ENCODE measurements at places on chromosomes 7 and 10.

DNA sequence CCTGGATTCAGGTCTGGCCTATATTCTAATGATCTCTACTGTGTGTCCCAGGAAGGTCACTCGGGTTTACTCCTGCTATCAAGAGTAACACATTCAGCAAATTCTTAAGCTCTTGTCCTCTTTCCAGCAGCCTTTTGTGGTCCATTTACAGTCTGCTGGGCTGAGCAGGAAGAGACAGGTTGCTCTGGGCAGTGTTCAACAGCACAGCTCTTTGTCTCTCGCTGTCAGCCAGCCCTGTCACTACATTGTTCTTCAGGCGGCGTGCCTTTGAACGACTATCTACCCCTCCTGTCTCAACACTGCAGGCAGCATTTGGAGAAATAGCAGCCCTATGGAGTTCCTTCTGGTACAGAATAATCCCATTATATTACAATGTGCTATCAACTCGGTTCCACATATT is 192.2 kb upstream of the TBX20 start:
- no peak for DNase-seq

DNA sequence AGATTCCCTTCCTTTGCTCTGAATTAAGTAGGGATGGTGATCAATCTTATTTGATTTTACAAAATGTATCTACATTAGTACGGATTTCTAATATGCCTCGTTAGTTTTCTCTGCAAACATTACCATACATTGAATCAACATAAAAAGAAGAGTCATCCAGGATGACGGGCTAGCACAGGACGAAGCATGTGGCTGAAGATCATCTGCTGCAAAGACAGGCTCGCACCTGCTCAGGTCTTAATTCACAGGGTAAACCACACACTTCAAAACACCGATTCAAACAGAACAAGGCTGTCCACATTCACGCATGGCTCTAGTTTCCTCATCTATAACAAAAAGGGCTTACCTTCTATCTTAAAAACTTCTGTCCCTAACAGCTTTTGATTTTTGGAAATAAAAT is 323.0 kb downstream of the PARD3 start:
- DNase-seq: no peak

DNA sequence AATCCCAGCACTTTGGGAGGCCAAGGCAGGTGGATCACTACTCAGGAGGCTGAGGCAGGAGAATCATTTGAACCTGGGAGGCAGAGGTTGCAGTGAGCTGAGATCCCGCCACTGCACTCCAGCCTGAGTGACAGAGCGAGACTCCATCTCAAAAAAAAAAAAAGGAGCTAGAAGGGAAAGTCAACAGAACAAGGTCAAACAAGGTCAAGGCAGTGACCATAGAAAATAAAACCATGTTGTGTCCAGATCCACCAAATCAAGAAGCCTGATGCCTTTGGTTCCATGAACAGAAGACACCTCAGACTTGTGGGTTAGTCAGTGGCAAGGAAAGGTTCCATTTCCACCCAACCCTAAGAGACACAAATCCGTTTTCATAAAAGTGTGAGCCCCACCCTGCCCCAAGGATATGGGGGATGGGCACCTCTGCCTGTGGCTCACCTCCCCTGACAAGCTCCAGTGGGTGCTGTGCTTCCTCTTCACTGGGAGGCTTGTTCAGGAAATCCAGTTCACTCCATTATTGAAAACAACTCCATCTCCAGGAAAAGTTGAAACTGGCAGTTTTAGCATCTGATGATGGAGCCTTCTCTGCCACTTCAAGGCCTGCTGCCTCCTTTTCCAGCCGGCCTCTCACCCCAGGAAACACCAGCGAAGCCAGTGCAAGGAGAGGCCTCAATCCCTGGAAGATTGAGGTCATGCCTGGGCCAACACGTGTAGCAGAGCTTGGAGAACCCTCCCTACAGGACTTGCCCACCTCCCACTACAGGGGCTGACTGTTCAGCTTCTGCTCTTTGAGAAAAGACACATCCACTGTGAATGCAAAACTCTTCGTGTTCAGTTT is 152.9 kb downstream of the NRF1 start:
- no peak for DNase-seq

- DNase-seq: no peak
These were observed 236.2 kb downstream of the TCERG1L start for GRCh38 chr10:131075218-131075770.

- no peak for DNase-seq
These were observed 26.0 kb upstream of the PLEKHA1 start for GRCh38 chr10:122348512-122348911.

DNA sequence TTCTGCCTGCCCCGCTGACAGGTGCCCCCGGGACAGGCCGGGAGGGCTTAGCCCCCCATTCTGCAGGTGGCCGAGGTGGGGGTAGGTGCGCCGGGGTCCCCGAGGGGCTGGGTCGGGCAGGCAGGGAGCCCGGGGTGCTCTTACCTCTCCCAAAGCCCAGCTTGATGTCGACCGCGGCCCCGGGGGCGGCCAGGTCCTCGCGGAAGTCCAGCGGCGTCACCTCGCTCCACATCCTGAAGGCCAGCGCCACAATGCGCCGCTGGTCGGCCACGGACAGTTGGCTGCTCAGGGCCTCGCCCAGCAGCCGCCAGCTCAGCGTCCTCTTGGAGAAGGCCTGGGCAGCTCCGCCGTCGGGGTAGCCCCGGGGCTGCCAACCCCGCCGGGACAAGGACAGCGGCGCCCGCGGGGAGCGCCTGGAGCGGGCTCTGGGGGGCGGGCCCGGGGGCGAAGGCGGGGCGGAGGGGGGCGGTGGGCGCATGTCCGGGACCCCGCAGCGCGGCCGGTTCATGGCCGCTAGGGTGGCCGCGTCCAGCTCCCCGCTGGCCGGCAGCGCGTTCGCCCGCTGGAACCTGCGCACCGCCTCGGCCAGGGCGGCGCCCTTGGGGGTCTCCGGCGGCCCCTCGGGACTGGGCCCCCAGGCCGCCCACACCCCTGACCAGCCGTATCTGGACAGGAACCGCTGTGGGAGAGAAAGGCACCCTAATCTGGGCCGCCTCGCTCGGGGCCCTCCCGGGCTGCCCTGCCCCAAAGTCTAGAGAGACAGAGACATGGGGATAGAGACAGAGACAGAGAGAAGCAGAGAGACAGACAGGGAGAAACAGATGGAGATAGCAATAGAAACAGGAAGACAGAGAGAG is 1.7 kb downstream of the MMP21 start:
- no peak for DNase-seq

DNA sequence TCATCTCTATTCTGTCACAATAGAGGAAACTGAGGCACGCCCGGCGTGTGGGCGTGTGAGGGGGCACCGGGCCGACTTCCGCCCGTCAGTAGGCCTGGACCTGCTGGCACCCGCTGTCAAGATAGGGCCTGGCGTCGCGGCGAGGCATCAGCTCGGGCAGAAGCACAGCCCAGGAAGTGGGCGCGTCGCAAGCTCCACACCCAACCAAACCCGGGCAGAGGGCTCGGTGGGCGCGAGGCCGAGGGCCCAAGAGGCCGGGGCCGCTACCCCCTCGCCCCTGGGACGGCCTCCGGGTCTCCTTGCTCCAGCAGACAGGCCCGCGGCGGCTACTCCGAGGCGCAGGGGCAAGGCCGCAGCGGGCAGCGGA is 91.2 kb downstream of the SPAG6 start:
- DNase-seq: no peak

Measured in cortex of kidney (tissue), 1 donor.